ENCODE measurements at places on chromosomes 1 and 21.

DNA sequence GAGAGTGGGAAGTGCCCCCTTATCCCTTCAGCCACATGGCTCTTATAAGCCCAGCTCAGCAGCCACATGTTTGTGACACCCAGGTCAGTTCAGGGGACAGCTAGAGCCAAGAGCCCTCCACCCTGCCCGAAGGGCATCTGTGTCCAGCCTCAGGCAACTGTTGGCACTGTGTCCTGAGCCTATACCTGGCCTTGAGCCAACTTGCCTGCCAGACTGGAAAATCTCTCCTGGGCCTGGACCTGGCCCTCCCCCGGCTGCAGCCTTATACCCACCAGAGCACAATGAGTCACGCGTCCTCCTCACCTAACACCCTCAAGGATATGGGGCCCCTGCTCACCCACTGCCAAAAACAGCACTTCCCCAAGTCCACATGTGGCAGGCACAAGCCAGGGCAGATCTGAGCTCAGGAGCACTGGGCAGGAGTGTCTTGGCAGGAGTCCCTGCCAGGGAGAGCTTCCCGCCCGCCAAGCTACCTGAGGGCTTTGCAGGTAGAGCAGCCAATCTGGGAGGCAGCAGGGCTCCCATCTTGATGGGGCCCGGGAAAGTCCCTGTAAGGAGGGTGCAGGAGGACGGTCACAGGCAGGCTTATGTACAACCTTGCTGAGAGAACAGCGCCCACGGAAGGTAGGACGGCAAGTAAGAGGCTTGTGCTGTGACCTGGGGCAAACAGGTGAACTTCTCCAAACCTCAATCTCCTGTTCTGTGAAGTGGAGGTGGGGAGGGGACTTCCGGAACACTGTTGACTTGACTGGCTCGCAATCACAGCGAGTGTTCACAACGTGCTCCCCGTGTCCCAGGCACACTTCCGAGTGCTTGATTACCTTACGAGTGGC lies 19.8 kb upstream of the HSPG2 start:
- H3K36me3 ChIP-seq, result no peaks in the 10 kb centered on the region
- H3K4me1 ChIP-seq, result peaks cover 19% of the 10 kb centered on the region
- H3K4me3 ChIP-seq, result no peak overlapping the region
- no peak overlapping the region for H3K27ac ChIP-seq
- peak; percentile 61 for DNase-seq
- no peaks in the 10 kb centered on the region for H3K27me3 ChIP-seq

DNA sequence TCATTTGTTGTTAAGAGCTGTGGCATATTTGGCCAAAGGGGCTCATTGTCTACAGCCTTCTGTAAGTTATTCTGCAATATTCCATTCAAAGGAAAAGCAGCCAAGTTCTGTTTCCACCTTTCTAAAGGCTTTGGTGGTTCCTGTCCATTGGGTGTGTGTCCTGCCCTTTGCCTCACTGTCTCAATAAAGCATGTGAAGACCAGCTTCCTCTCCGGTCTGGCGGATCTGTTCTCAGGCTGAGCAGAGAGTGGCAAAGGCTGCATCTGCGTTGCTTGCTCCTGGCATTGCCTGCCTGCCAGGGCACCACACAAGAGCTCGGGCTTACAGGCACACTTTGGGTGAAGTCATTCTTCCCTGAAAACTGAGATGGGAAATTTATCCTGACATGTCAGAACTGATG lies 34.9 kb downstream of the ST6GALNAC3 start:
- no peaks in the 10 kb centered on the region for H3K36me3 ChIP-seq
- H3K4me3 ChIP-seq, result no peak overlapping the region
- no peaks in the 10 kb centered on the region for H3K4me1 ChIP-seq
- H3K27me3 ChIP-seq, result no peaks in the 10 kb centered on the region

GRCh38 chr1:202106340-202107254 lies 16.1 kb upstream of the GPR37L1 start:
- H3K4me3 ChIP-seq, result no peak overlapping the region
- H3K27me3 ChIP-seq, result no peaks in the 10 kb centered on the region
- DNase-seq, result no peak
- no peaks in the 10 kb centered on the region for H3K36me3 ChIP-seq
- peaks cover 18% of the 10 kb centered on the region for H3K4me1 ChIP-seq

GRCh38 chr1:18668046-18668445 lies 37.4 kb downstream of the PAX7 start:
- H3K27me3 ChIP-seq, result peaks cover 69% of the 10 kb centered on the region
- no peaks in the 10 kb centered on the region for H3K4me1 ChIP-seq
- H3K4me3 ChIP-seq, result no peak overlapping the region
- no peaks in the 10 kb centered on the region for H3K36me3 ChIP-seq

DNA sequence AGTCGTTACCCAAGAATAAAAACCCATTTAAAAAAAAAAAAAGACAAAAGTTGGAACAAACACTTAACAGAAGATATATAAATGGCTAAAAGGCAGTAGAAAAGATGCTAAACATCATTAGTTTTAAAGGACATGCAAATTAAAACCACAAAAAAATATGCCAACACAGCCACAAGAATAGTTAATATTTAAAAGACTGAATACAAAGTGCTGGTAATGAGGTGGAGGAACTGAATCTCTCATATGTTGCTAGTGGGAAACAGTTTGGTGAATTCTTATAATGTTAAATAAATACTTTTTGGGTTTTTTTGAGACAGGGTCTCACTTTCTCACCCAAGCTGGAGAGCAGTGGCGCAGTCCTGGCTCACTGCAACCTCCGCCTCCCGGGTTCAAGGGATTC lies 10.0 kb downstream of the LRRC40 start:
- no peaks in the 10 kb centered on the region for H3K36me3 ChIP-seq
- H3K4me1 ChIP-seq, result no peaks in the 10 kb centered on the region
- no peak for DNase-seq
- no peak overlapping the region for H3K4me3 ChIP-seq
- no peaks in the 10 kb centered on the region for H3K27me3 ChIP-seq

GRCh38 chr1:51568231-51568935 lies 48.5 kb upstream of the OSBPL9 start:
- no peak for DNase-seq
- H3K36me3 ChIP-seq, result no peaks in the 10 kb centered on the region
- H3K27ac ChIP-seq, result no peak overlapping the region
- no peak overlapping the region for H3K4me3 ChIP-seq
- no peaks in the 10 kb centered on the region for H3K27me3 ChIP-seq

DNA sequence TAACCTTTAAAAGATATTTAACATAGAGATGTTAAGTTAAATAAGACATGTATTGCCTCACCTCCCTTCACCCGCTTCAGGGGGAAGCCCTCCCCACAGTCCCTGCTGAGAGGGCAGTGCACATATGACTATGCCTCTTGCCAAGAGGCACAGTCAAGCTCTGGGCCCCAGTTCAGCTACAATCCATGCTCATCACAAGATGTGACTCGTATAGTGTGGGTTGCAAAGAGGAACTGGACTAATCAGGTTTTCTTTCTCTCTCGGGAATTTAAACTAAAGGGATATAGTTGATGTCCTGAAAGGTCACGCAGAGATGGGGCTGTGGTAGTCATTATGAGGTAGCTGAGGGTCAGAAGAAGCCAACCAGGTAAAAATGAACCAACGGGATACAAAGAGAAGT lies 35.6 kb downstream of the LYST start:
- no peak overlapping the region for H3K27ac ChIP-seq
- no peaks in the 10 kb centered on the region for H3K27me3 ChIP-seq
- H3K4me1 ChIP-seq, result no peaks in the 10 kb centered on the region
- H3K4me3 ChIP-seq, result no peak overlapping the region

GRCh38 chr21:35477622-35478021 lies 428.5 kb upstream of the RUNX1 start:
- peaks cover 4% of the 10 kb centered on the region for H3K27me3 ChIP-seq
- no peaks in the 10 kb centered on the region for H3K4me1 ChIP-seq
- no peak overlapping the region for H3K27ac ChIP-seq
- H3K4me3 ChIP-seq, result no peak overlapping the region
- H3K36me3 ChIP-seq, result no peaks in the 10 kb centered on the region
- no peak for DNase-seq

GRCh38 chr1:29461115-29461739 lies 224.9 kb downstream of the PTPRU start:
- no peak for DNase-seq
- H3K27me3 ChIP-seq, result no peaks in the 10 kb centered on the region

DNA sequence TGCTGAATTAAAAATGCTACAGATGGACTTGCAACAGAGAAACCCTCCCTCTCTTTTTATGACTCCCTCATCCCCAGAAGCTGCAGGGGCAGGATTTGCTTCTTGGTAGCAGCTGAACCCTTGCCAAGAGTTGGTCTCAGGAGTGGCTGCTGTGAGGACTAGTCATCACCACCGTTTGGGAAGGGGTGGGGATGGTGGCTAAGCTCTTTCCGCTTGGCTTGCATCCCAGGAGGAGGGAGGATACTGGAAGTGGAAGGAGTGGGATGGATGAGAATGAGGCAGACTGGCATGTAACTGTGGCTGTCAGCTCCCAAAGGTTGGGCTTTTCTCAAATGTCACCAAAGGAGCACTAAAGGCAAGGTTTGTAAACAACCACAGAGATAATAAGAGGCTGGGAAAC lies 50.8 kb upstream of the COL24A1 start:
- H3K4me3 ChIP-seq, result no peak overlapping the region
- H3K36me3 ChIP-seq, result no peaks in the 10 kb centered on the region

DNA sequence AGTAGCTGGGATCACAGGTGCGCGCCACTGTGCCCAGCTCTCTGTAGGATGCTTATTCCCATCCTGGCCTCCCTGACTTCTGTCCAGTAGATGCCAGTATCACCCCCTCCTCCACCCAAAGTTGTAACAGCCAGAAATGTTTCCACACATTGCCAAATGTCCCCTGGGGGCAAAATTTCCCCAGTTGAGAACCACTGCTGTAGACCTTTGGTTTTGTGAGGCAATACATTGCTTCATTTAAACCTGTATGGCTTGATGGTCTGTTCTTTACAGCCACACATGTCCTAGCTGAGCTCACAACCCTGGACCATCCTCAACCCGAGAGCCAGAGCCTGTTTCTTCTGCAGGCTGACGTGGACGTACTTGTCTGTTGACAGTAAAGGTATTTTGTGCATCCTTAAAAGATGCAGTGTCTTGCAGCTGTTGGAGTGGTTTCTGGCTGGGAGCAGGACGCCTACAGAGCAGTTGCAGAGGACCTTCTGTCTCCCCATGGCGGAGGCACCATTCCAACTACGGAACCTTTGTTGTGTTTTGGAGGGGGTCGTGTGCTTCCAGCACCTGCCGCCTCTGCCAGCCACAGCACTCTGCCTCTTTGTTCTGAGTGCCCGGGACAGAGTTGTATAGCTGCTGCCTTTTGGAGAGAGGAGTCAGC lies 26.6 kb downstream of the DOP1B start:
- peak; percentile 11 for DNase-seq
- H3K4me3 ChIP-seq, result no peak overlapping the region
- H3K27me3 ChIP-seq, result no peaks in the 10 kb centered on the region
- H3K27ac ChIP-seq, result no peak overlapping the region
- H3K4me1 ChIP-seq, result no peaks in the 10 kb centered on the region

DNA sequence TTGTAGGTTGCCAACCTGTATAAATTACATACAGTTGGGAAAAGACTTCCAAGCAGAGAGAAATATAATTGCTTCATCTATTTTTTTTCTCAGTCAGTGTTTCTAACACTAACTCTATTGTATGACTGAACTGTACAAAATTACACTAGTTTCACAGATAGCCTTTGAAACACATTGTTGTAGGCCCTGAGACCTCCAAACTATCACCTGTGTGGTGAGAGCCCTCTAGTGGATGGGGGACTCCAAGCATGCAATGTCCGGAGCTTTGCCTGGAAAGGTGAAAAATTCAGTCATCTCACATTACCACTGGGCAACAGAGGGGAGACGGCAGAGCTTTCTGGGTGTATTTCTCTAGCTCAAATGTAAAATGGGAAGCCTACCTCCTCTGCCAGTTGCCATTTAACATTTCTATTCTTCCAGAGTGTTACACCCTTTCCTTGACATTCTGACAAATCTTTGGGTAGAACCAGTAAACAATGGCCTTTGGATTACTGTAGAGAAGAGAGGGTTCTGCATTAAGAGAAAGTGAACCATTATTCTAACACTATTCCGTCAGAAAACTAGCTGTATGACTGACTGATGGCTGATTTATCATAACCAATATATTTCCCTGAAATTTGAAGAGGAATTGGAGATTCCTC lies 212.2 kb downstream of the LYPLAL1 start:
- H3K4me3 ChIP-seq, result no peak overlapping the region
- peaks cover 17% of the 10 kb centered on the region for H3K4me1 ChIP-seq
- no peaks in the 10 kb centered on the region for H3K27me3 ChIP-seq
- no peaks in the 10 kb centered on the region for H3K36me3 ChIP-seq
- DNase-seq, result peak; percentile 69
- H3K27ac ChIP-seq, result peak overlapping the region; percentile 31

DNA sequence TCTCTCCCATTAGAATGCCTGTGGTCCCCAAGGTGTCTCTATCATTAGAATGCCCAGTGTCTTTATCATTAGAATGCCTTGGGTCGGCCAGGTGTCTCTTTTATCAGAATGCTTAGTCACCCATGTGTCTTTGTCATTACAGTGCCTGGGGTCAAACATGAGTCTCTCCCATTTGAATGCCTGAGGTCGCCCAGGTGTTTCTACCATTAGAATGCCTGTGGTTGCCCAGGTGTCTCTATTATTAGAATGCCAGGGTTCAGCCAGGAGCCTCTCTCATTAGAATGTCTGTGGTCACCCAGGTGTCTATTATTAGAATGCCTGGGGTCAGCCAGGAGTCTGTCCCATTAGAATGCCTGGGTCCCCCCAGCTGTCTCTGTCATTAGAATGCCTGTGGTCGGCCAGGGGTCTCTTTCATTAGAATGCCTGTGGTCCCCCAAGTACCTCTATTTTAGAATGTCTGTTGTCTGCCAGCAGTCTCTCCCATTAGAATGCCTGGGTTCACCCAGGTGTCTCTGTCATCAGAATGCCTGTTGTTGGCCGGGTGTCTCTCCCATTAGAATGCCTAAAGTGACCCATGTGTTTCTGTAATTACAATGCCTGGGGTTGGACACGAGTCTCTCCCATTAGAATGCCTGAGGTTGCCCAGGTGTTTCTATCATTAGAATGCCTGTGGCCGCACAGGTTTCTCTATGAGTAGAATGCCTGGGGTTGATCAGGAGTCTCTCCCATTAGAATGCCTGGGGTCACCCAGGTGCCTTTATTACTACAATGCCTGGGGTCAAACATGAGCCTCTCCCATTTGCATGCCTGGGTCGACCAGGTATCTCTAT lies 57.1 kb downstream of the RNF187 start:
- H3K27me3 ChIP-seq, result no peaks in the 10 kb centered on the region
- no peaks in the 10 kb centered on the region for H3K36me3 ChIP-seq
- no peaks in the 10 kb centered on the region for H3K4me1 ChIP-seq
- DNase-seq, result no peak
- H3K27ac ChIP-seq, result no peak overlapping the region

Data from cardiac muscle cell (in vitro differentiated cells and primary cell).